ENCODE measurements at places on chromosomes 2 and 18. TPM values are rescaled to one million over a fixed set of nuclear protein-coding genes. Genes with fewer than 3 reads are reported as not detected.

COPS9 gene
- total RNA-seq, result 142 TPM

GRCh38 chr2:17846676-17847075 lies 30.4 kb downstream of the MSGN1 start:
- H3K4me1 ChIP-seq, result no peaks in the 10 kb centered on the region
- DNase-seq, result no peak
- H3K27ac ChIP-seq, result no peak overlapping the region
- H3K36me3 ChIP-seq, result no peaks in the 10 kb centered on the region
- no peaks in the 10 kb centered on the region for H3K27me3 ChIP-seq
- no peak overlapping the region for H3K4me3 ChIP-seq

PLEKHH2 gene
- 2.5 TPM for total RNA-seq

ATOH8 gene
- 0.22 TPM for total RNA-seq

DNA sequence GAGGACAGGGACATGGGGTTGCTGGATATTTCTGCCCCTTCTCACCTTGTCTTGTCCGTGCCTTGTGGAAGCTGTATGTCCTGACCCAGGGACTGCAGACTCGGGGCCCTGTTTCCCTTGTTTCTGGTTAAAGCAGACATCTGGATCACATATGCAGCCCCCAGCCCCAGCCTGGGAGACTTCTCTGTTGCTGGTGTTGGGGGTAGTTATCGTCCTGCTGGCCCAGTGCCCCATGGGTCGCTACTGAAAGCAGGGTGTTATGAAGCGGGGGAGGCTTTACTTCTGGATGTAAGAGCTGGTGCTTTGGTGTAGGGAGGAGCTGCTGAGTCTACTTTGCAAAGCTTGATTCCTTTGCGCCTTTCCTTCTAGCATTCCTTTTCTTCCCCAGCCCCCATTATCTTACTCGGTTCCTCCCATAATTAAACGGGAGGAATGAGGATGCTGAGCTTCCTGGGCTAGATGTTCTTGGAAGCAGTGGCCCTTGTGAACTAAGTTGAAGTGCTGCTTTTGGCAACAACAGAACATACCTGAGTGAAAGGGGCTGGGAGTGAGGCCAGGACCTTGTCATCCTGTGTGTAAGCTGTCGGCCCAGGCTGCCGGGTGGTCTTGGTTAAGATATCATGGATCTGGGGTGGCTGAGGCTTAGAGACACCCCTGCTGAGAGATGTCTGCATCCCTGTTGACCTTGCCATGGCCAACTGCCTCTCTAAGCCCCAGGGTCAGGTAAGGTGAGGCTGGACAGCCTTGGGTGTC lies 3.4 kb downstream of the TET3 start:
- H3K36me3 ChIP-seq, result peaks cover 20% of the 10 kb centered on the region
- H3K4me3 ChIP-seq, result peak overlapping the region; percentile 38
- H3K27me3 ChIP-seq, result no peaks in the 10 kb centered on the region

DNA sequence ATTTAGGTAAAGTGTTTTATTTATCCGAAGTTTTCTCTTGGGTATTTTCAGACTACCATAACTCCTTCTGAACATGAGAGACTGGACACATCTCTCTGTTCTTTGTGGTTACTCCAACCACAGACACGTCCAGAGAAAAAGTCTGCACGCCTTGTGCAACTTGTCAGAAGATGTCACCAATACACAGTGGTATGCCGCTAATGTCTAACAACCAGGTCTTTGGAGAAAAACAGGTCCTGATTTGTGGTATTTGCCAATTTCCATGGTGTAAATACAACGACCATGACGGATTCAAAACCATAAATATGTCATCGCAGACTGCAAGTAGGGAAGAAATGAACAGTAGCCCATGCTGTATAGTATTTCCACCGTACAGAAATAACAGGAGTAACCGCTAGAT lies 620.6 kb upstream of the ID2 start:
- no peak overlapping the region for H3K4me3 ChIP-seq
- H3K4me1 ChIP-seq, result no peaks in the 10 kb centered on the region
- DNase-seq, result no peak
- no peaks in the 10 kb centered on the region for H3K27me3 ChIP-seq
- no peak overlapping the region for H3K27ac ChIP-seq

DNA sequence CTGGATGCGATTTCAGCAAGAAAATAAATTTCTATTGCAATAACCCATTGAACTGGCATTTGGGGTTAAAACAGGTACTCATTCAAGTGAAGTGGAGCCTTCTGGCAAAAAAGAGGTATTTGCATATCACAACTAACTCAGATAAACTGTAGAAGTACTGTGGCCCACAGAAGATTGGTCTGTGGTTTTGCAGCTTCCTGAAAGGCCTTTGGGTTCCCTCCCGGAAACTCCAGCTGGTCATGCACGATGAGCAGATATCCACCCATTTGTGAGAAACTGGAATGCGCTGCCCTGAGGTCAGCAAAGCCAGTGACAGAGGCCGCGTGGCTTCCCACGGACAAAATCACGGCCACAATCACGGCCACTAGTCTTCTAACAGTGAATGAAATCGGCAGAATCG lies 106.3 kb downstream of the EPHA4 start:
- peaks cover 2% of the 10 kb centered on the region for H3K4me1 ChIP-seq
- no peaks in the 10 kb centered on the region for H3K36me3 ChIP-seq
- no peak overlapping the region for H3K4me3 ChIP-seq
- H3K27me3 ChIP-seq, result no peaks in the 10 kb centered on the region
- no peak for DNase-seq

- H3K4me1 ChIP-seq, result no peaks in the 10 kb centered on the region
- H3K36me3 ChIP-seq, result peaks cover 4% of the 10 kb centered on the region
- H3K27me3 ChIP-seq, result no peaks in the 10 kb centered on the region
These were observed 71.7 kb downstream of the IL1R2 start for GRCh38 chr2:102063487-102063911.

GRCh38 chr2:155310589-155310988 lies 612.1 kb downstream of the KCNJ3 start:
- H3K4me3 ChIP-seq, result no peak overlapping the region
- no peak overlapping the region for H3K27ac ChIP-seq
- H3K36me3 ChIP-seq, result no peaks in the 10 kb centered on the region
- no peaks in the 10 kb centered on the region for H3K27me3 ChIP-seq
- H3K4me1 ChIP-seq, result no peaks in the 10 kb centered on the region

Measured in H9 (cell line).